ENCODE measurements at places on chromosomes 11 and 22.

- DNase-seq = no peak
These were observed 113.5 kb downstream of the NTM start for GRCh38 chr11:131483877-131484276.

GRCh38 chr22:46147471-46148267 lies 2.7 kb upstream of the PPARA start:
- DNase-seq = no peak

- peak; percentile 21 for DNase-seq
These were observed 4.1 kb downstream of the LRRC32 start for GRCh38 chr11:76666408-76666807.

GRCh38 chr22:41201141-41201540 lies 4.0 kb upstream of the L3MBTL2 start:
- peak; percentile 22 for DNase-seq

GRCh38 chr22:19510919-19511341 lies 13.3 kb downstream of the CLDN5 start:
- DNase-seq = no peak

DNA sequence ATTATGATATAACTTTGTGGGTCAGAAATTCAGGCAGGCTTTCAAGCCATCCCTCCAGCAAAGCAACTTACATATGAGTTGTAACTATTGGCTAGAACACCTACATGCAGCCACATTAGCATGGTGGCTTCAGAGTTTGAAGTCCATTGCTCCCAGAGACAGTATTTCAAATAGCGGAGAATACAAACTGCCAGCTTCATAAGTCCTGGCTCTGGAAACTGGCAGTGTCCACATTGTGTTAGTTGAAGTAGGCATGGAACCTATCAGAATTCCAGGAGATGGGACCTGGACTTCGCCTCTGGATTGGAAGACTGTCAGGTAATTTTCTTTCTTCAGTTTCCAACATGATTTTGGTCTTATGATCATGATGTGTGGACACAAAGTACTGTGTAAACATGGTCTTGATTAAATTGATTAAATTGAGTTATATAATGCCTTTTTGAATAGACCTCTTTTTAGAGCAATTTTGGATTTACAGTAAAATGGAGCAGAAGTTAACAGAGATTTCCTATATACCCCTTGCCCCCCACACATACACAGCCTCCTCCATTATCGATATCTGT lies 209.9 kb upstream of the NAV2 start:
- no peak for DNase-seq

- DNase-seq = no peak
These were observed 7.4 kb upstream of the MDK start for GRCh38 chr11:46373787-46374740.

All from hematopoietic multipotent progenitor cell treated with erythropoietin and hydrocortisone succinate and interleukin-3 and kit ligand, for 6 days (in vitro differentiated cells).